DMS79 (cell line): ENCODE measurements at places on chromosomes 16 and 17.

GRCh38 chr17:64230791-64231408, 32.2 kb downstream of the TEX2 start:
- peak; percentile 15 for DNase-seq

- DNase-seq = no peak
Observed at GRCh38 chr17:6555331-6556120, 829 bp downstream of the PITPNM3 start.

- no peak for DNase-seq
Observed at GRCh38 chr16:84600343-84601229, 17.3 kb downstream of the COTL1 start.

GRCh38 chr17:55454906-55455474, 33.4 kb upstream of the MMD start:
- no peak for DNase-seq

DNA sequence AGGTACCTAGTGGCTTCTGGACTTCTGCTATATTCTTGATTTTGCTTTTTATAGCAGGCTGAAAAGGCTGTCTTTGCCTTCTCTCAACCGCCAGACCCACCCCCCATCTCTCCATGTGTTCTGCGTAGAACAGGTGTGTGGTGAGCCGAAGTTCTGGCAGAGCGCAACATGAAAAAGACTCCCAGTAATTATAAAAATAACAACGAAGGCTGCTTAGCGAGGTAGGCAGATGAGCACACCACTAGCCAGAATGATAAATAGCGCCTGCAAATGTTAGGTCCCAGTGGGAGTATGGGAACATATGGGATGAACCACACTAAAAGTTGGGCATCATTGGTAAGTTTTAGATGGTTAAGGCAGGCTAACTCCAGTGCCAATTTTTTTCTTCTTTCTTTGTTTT, 14.0 kb upstream of the RBFOX1 start:
- no peak for DNase-seq

GRCh38 chr17:66548158-66548557, 245.7 kb downstream of the PRKCA start:
- DNase-seq = no peak

GRCh38 chr17:6583411-6583810, 27.1 kb upstream of the PITPNM3 start:
- DNase-seq = no peak

GRCh38 chr17:17132746-17133145, 73.4 kb downstream of the PLD6 start:
- no peak for DNase-seq

- DNase-seq = no peak
Observed at GRCh38 chr16:75130150-75130771, 13.7 kb upstream of the LDHD start.

DNA sequence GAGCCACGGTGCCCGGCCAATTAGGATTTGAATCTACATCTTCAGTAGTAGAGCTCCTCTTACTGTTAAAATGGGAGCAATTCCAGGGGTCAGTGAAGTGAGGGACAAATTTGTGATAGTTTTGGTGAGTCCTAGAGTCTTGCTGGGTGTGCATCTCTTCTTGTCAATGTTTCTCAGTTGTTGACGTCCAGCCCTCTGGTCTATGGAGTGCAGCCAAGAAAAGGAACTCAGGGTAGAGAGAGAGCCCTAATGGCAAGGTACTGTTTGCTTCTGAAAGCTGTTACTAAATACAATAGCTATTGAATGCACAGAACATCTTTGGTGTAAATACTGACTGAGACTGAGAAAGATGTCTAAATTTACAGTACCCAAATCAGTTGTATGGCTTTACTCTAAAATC, 282.5 kb upstream of the SALL1 start:
- no peak for DNase-seq

DNA sequence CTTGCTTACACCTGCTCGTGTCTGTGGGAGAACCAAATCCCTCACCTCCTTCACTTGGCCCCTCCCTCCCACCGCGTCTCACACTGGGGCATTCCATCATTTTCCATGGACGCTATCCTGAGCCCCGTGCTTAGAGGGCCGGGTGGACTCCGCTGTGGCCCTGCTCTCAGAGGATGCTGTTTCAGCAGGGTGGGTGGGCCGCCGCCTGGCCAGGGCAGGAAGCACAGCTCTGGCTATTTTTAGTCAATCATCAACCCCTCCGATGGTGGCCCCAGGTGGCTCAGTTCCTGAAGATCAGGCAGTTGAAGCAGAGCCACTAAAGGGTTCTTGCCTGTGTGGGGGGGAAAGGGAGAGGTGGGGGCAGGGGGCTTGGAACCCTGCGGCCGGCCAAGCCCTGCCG, 230.3 kb downstream of the ENGASE start:
- DNase-seq = no peak

- DNase-seq = no peak
Observed at GRCh38 chr17:14133104-14133503, 63.8 kb downstream of the COX10 start.

DNA sequence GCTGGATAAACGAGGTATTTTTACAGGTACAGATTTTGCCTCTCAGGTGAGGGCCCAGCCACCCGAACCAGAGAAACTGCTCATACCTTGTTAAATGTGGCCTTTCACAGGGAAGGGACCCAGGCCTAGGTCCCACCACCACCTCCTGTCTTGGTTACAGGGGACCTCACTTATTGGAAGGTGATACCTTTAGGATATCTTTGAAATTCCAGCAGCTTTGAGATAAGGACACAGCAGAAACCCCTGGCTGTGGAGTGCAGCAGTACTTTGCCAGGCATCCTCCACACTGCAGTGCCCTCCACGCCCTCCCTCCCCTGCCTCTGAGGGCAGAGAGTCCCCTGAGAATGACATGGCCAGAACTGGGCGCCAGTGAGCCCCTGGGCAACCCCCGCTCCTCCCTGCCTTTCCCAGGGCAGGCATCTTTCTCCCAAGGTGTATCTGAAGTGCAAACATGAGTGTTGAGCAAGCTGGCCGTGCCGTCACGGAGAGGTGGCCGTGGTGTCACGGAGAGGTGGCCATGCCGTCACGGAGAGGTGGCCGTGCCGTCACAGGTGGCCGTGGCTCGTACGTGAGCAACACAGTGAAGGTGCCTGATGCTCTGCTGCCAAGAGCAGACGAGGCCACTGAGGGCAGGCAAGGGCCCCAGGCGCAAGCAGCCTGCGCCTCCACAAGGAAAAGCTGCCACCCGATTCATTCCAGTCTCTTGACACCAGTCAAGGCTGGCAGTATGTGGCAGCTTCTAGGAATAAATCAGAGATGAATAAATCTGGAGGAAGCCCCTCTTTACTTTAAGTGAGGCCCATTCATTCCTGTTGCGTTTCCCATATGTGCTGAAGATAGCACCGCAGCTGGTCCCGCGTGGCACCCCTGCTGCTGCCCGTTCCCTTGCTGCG, 134.5 kb upstream of the CHMP6 start:
- no peak for DNase-seq

DNA sequence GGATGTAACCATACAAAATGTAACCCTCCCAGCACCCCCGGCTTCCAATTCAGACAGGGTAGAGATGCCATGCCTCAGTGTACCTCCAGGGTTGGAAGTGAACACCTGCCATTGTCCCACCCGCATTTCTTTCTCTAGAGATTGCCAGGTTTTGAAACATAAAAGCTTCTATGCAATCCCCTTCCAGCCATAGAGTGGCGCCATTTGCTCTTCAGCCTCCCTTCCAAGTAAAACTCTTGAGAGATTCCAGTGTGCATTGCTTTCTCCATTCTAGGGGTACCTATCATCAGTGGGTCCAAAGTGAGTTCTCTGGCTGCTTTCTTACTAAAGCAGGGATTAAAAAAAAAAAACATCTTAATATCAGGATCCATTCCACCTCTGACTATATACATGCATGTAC, 133.1 kb upstream of the RPL38 start:
- DNase-seq = no peak

DNA sequence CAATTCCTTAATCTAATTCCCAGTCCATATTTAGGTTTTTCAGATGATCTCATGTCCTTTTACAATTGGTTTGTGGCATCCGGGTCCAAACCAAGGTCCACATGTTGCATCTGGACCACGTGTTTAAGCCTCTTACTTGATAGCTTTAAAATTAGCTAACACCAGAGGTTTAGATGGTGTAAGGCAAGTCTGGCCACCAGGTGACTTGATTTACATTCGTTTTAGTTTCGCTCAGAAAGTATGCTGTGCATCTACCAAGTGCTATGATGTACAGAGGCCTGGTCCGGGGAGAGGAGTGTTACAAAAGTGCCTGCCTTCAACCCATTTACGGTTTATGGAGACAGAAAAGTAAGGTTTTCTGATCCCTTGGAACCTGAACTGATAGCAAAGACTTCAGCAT, 878 bp upstream of the DNAJA2 start:
- DNase-seq = no peak

GRCh38 chr17:8285270-8286181, 2.9 kb upstream of the RANGRF start:
- DNase-seq = no peak

- DNase-seq = no peak
Observed at GRCh38 chr17:49819138-49819537, 28.7 kb downstream of the TAC4 start.

DNA sequence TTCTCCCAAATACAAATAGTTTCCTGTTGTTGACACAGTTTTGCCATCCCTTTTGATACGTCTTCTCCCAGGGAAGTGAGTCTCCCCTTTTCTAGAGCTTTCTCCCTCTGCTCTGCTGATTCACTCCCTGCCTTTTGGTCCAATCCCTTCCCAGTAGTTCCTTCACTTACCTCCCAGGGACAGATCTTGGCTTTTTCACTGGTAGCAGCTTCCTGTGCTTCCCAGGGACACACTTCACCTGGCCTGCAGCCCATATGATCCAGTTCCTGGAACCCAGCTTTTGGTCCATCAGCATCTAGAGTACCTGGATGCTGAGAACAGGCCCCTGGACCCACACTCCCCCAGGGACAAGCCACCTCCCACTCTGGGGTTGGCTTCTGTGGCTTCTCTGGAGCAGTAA, 15.8 kb downstream of the GPR179 start:
- no peak for DNase-seq

DNA sequence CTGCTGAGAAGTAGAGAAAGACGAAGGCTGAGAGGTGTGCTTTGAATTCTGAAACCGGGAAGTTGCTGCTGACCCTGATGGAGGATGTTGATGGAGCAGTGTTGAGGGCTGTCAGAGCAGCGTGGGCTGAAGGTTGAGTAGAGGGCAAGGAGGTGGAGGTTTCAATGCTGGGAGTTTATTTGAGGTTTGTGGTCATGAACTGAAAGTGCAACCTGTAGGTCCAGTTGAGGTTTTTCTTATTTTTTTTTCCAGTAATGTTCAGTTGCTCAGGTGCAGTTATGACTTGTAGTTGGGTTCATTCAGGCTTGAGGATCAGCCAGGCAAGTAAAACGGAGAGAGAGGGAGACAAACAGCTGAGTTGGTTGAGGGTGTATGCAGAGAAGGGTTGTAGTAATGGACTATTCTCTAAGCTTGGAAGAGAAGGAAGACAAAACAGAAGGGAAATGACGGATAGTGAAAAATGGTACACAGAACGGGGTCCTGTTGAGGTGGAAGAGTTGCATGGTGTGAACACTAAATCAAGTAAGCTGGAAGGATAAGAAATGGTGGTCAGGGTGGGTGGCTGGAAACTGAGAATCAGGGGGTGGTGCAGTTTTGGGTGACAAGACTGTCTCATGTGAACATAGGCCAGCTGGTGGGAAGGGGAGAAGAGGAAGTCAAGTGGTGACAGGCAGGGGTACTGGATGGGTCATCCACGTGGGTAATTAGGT, 8.7 kb upstream of the UBE2G1 start:
- no peak for DNase-seq

GRCh38 chr17:69452664-69453260, 38.3 kb downstream of the MAP2K6 start:
- no peak for DNase-seq

- DNase-seq = no peak
Observed at GRCh38 chr16:3520413-3520812, 19.6 kb downstream of the CLUAP1 start.

GRCh38 chr16:84611041-84611440, 6.8 kb downstream of the COTL1 start:
- no peak for DNase-seq

DNA sequence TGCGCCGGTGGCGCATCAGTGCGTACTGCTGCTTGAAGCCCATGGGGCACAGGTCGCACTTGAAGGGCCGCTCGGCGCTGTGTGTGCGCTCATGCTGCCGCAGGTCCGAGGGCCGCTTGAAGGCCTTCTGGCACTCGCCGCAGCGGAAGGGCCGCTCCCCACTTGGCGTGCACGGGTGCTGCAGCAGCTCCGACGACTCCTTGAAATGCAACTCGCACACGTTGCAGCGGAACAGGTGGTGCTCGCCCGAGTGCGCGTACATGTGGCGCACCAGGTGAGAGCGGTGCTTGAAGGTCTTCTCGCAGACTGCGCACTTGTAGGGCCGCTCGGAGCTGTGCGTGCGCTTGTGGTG, 3.3 kb downstream of the ZNF319 start:
- no peak for DNase-seq

DNA sequence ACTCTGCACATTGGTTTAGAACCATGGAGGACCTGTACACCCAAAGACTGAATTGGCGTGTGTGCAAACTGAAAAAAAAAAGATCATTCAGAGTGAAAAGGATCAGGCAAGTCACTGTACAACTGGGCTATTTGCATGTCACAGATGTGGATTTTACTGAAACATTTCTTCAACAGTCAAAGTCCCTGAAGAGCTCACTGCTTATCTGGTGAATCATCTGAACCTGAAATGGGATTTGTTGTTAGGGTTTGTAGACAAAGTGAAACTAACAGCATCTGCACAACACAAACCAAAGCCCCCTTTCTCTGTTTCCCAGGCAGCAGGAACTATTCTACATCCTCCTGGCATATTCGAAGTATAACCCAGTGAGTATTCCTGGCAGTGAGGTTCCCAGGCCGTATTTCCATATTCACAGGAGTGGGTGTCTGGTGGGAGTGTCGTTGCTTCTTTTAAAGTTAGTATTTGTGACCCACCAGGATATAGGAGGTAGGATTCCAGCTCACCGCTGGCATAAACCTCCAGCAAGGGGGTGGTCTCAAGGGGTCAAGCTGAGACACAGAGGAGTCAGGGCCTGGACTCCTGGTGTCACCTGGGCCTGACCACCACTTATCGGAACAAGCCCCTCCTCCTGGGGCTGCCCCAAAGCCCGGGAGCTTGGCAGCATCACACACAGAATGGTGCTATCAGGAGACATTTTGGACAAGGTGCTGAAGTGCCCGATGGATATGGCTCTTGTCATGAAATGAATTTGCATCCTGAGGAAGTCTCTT, 80.9 kb downstream of the GOSR1 start:
- no peak for DNase-seq

DNA sequence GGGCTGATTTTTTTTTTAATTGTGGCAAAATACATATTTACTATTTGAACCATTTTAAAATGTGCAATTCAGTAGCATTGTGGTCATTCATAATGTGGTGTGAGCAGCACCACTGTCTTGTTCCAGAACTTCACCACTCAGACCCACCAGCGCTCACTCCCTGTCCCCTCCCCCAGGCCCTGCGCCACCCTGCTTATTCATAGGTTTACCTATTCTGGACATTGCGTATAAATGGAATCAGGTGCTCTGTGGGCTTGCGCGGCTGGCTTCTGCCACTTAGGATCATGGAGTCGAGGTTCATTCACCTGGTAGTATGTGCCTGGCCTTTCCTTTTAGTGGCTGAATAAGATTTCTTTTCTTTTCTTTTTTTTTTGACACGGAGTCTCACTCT, 59.4 kb downstream of the NT5M start:
- DNase-seq = no peak

- no peak for DNase-seq
Observed at GRCh38 chr16:85391769-85392583, 221.1 kb upstream of the GSE1 start.
